ENCODE measurements at places on chromosomes 4 and X.

DNA sequence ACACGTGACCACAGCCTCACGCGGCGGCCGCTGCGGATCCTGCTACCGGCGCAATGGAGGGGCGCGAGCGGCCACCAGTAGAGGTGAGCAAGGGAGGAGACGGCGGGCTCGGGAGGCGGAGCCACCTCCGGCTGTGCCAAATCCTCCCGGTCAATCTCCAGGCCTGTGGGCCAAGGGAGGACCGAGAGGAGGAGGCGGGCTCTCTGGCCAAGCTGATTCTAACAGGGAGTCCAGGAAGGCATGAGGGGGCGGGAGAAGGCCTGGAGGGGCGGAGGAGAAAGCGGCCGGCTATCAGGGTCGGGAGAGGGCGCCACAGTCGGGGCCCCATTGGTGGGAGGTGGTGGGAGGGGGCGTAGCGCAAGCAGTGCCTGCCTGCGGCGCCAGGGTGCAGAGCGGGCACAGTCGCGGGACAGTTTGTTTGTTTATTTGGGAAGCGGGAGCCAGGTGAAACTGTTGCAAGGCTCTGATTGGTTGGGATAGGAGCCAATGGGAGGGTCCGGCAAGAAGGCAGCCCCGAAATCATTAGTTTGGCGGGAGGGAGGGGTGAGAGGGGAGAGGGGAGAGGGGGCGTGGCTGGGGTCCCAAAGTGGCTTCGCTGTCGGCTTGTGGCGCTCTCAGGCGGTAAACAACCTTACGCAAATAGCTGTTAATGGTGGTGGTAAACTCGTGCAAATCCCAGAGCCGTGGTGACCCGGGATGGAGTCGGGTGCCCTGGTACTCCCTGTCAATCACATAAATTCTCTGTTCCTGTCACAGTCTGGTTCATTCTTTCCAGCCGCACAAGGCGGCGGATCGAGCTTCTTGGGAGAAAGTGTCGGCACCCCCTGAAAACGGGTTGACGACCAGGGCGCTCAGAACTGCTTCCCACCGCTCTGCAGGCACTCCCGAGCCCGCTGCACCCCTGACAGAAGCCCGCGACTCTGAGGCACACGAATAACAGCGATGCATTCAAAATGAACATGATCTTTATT, at the start of gene IRS4:
Gene IRS4, minus strand, starts transcription at position 55 of the 971 bp plus-strand sequence.
- no peak for DNase-seq

DNA sequence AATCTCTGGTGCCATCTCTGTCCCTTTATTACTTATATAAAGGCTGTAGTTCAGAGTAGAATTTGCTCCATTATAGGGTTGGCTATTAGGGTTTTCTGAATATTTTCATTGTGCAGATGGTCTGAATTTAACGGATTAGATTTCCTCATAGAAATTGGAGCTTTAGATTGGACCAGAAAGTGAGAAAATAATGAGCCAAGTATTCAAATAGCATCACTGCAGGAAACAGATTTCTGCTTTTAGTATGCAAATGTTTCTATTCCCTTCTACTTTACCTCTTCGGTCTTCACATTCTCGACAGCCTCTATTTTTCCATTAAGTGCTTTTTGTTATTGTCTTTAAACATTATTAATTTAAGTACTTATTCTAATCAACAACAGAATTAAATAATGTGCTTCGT, 55.4 kb downstream of the TRIM2 start:
- DNase-seq: no peak

- DNase-seq: no peak
Measured at GRCh38 chr4:122423246-122423645, 33.3 kb downstream of the IL2 start.

GRCh38 chr4:52234561-52235440, 183.7 kb downstream of the SPATA18 start:
- no peak for DNase-seq

GRCh38 chr4:176549161-176549865, 229.5 kb downstream of the SPCS3 start:
- no peak for DNase-seq

DNA sequence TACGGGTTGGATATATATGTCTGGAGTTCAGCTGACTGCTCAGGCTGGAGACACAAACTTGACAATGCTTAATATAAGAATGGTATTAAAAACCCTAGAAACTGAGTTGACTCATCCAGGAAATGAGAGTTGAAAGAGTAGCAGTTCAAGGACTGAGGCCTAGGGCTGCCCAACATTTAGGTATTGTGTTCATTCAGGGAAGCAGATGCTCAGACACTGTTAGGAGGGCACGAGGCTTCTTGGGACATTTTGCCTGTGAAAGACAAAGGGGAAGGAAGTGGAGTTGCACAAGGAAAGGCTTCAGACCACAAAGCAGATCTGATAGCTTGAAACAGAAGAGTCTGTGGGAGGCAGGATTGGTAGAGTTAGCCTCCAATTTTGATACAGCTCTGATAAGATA, 52.0 kb upstream of the HS3ST1 start:
- DNase-seq: peak; percentile 89

- no peak for DNase-seq
Measured at GRCh38 chr4:71559957-71560571, 221.2 kb downstream of the SLC4A4 start.

GRCh38 chr4:76752861-76753501, 145.0 kb downstream of the SOWAHB start:
- DNase-seq: no peak
